ENCODE measurements at places on chromosomes 3 and 15. TPM values are rescaled to one million over a fixed set of nuclear protein-coding genes. Genes with fewer than 3 reads are reported as not detected.

LYZL4 gene
- total RNA-seq, result not detected

- no peaks in the 10 kb centered on the region for H3K27me3 ChIP-seq
- H3K4me1 ChIP-seq, result no peaks in the 10 kb centered on the region
- H3K4me3 ChIP-seq, result no peak overlapping the region
- H3K27ac ChIP-seq, result no peak overlapping the region
- no peak for DNase-seq
Measured at GRCh38 chr15:68363353-68363752, 68.6 kb downstream of the ITGA11 start.

- DNase-seq, result no peak
- no peaks in the 10 kb centered on the region for H3K4me1 ChIP-seq
- H3K4me3 ChIP-seq, result no peak overlapping the region
- no peak overlapping the region for H3K27ac ChIP-seq
- no peaks in the 10 kb centered on the region for H3K36me3 ChIP-seq
- no peaks in the 10 kb centered on the region for H3K27me3 ChIP-seq
Measured at GRCh38 chr15:101803676-101804075, 367 bp downstream of the OR4F6 start.

DNA sequence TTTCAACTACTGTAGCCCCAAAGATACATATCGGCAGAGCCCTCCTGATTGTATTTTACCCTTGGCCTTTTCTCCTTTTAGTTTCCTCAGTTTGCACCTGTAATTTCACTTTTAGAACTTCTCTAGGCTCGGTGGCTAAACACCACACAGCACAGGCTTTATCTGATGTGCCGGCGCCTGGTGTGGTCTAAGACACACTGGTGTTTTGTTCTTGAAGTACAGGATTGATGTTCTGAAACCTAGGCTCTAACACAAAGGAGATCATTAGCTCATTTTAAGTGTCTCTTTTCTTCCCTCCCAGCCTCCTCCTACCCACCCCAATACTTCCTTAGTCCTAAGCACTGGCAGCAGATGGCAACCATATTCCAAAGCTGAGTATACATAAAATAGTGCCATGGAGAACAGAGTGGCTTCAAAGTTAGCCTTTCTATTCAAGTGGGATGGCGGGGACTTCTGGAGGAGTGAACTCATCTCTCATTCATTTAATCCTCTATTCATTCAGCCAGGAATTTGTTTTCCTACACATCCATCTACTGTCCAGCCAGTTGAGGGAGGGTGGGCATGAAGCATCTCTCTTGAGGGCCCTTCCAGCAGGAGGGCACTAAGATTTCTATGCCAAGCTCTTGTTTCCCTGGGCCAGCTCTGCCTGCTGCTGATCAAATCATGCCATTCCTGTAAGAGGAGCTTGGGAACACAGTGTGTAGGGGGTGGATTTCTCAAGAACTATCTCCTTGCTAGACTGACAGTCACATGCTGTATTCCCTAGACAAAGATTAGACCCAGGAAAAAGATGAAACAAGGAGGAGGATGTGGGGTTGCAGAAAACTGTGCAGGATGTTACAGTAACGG lies 71.2 kb downstream of the TIGIT start:
- H3K4me1 ChIP-seq, result no peaks in the 10 kb centered on the region
- H3K27me3 ChIP-seq, result no peaks in the 10 kb centered on the region
- no peak overlapping the region for H3K4me3 ChIP-seq
- DNase-seq, result no peak

TMEM108 gene
- total RNA-seq, result 3.5 TPM

DNA sequence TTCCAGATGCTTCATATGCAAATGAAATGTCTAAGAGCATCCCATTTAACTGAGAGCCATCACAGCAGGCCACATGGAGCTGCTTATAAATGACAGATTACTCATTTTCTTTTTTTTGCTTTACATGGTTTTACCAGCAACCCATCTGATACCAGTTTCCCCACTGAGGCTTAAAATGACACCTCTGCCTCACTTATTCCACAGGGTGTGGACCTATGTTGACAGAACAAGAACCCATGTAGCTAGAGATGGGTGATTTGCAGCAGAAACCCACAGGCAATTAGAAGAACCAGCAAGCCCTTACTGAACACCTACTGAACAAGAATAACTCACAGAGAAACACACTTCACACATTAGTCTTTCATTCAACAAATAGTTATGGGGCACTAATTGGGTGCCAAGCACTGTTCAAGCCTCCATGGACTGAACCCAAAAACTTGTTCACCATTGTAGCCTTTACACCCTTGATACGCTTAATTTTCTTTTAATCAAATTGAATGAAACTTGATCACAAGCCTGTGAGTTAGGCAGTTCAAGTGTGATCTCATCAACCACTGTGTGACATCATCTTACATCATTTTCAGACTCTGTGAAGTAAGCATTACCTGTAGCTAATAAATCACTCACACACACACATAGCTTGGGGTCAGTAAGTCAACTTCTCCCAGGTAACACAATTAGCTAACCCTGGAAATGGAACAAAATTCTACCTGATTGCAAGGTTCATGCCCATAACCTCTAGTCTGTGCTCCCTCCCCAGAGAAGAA lies 45.4 kb downstream of the MAGI1 start:
- peaks cover 9% of the 10 kb centered on the region for H3K4me1 ChIP-seq
- no peak overlapping the region for H3K27ac ChIP-seq
- no peak for DNase-seq
- peaks cover 4% of the 10 kb centered on the region for H3K36me3 ChIP-seq

- H3K36me3 ChIP-seq, result peaks cover 60% of the 10 kb centered on the region
- H3K4me1 ChIP-seq, result no peaks in the 10 kb centered on the region
- no peak overlapping the region for H3K4me3 ChIP-seq
- H3K27me3 ChIP-seq, result no peaks in the 10 kb centered on the region
- no peak overlapping the region for H3K27ac ChIP-seq
- no peak for DNase-seq
Measured at GRCh38 chr15:57273402-57273801, 102.9 kb upstream of the CGNL1 start.

- no peaks in the 10 kb centered on the region for H3K27me3 ChIP-seq
- H3K36me3 ChIP-seq, result no peaks in the 10 kb centered on the region
- no peaks in the 10 kb centered on the region for H3K4me1 ChIP-seq
- no peak overlapping the region for H3K4me3 ChIP-seq
Measured at GRCh38 chr3:50194128-50194902, 2.9 kb downstream of the GNAT1 start.

CPEB1 gene
- 1.5 TPM for total RNA-seq

ARPIN gene
- 5.5 TPM for total RNA-seq

FOXB1 gene
- 3.7 TPM for total RNA-seq

GRCh38 chr15:78069462-78070029 lies 8.0 kb downstream of the TBC1D2B start:
- no peaks in the 10 kb centered on the region for H3K36me3 ChIP-seq
- no peak overlapping the region for H3K4me3 ChIP-seq
- DNase-seq, result no peak
- no peak overlapping the region for H3K27ac ChIP-seq
